Panc1 (cell line): ENCODE measurements at places on chromosomes 13 and 19.

DNA sequence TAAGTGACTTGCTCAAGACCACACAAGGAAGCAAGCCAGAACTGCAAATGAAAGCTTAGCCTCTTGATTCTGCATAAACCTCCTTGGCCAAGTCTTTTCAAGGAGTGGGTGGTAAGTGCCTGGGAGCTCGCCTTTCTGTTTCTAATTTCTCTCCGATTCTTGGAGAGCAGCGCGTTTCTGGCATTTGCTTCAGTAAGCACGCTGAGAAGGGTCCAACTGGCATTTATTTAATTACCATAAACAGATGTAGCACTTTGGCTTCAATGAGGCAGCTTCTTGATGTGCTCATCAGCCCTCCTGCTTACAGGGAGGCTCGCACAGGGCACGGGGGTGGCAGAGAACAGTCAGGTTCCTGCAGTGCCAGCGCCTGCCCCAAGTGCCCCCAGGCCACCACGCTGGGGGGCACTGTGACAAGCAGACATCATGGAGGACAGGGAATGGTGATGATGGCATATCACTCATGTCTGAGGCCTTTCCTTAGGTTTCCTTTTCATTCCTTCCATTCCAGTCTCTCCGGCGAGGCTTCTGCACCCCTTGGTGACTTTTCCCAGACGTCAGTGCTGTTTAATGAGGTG is 13.3 kb downstream of the SIAH3 start:
- no peak for DNase-seq

- DNase-seq: no peak
Measured at GRCh38 chr19:52494518-52494917, 33.0 kb upstream of the ZNF808 start.

DNA sequence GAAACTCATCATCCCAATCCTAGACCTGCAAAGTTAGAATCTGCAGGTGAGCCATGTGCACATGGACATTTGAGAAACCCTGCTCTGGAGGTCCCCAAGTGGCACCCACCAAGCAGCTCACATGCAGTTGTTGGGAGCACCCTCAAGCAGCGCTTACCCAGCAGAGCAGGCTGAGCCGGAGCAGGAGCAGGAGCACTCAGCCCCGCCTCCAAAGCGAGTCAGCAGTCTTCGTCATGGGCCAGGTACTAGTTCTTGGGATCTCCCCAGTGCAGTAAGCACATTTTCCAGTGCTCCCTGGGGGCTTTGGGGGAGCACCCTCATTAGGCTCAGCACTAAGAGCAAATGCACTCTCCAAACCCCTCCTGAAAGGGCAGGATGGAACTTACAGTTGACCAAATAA is 572.7 kb downstream of the IRS2 start:
- no peak for DNase-seq

- DNase-seq: no peak
Measured at GRCh38 chr19:17796013-17796837, 1.3 kb downstream of the B3GNT3 start.

GRCh38 chr13:36310417-36311108 is 12.9 kb upstream of the CCDC169 start:
- DNase-seq: no peak

GRCh38 chr13:49315036-49315565 is 67.4 kb downstream of the CDADC1 start:
- no peak for DNase-seq

GRCh38 chr13:49539313-49539712 is 43.6 kb downstream of the PHF11 start:
- no peak for DNase-seq

- DNase-seq: no peak
Measured at GRCh38 chr13:94956417-94957110, 244.2 kb upstream of the SOX21 start.

DNA sequence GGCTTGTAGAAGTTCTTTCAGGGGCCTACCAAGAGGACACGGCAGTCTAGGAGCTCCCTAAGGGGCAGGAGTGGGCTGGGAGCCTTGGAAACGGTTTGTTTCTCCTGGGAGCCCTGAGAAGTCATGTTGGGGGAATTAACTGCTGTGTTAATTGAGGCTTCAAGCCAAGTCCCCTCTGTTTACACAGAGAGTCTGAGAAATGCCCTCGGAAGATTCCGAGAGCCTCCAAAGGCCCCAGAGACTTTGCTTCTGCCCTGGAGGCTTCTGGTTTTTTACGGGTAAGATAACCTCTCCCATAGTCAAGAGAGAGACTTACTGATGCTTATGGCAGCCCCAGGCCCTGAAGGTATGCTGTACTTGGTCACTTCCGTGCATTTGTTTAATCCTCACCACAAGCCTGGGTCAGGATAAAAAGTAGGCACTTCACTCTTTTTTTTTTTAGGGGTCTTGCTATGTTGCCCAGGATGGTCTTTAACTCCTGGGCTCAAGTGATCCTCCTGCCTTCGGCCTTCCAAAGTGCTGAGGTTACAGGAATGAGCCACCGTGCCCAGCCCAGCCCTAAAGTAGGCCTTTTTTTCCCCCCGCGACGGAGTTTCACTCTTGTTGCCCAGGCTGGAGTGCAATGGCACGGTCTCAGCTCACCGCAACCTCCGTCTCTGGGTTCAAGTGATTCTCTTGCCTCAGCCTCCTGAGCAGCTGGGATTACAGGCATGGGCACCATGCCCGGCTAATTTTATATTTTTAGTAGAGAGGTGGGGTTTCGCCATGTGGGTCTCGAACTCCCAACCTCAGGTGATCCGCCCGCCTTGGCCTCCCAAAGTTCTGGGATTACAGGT is 15.2 kb downstream of the IER2 start:
- DNase-seq: no peak

- no peak for DNase-seq
Measured at GRCh38 chr19:8441725-8442544, 2.8 kb upstream of the HNRNPM start.

- DNase-seq: no peak
Measured at GRCh38 chr19:51686171-51686570, 7.0 kb upstream of the SPACA6 start.

DNA sequence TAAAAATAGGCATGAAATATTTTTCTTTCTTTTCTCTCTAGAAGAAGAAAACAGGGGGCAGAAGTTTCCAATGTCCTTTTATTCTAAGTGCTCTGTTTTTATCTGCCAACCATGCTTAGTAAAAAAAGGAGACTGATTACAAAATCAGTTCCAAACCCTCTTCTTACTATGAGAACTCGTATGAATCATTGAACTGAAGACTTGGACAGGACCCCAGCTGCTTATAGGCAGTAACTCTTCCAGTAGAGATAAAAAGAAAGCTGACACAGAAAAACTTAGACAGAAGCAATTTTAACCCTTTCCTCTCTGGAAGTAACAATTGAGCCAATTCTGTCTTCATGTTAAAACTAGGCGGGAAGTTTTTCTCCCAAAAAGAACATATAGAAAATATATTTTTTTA is 24.5 kb upstream of the FREM2 start:
- no peak for DNase-seq

DNA sequence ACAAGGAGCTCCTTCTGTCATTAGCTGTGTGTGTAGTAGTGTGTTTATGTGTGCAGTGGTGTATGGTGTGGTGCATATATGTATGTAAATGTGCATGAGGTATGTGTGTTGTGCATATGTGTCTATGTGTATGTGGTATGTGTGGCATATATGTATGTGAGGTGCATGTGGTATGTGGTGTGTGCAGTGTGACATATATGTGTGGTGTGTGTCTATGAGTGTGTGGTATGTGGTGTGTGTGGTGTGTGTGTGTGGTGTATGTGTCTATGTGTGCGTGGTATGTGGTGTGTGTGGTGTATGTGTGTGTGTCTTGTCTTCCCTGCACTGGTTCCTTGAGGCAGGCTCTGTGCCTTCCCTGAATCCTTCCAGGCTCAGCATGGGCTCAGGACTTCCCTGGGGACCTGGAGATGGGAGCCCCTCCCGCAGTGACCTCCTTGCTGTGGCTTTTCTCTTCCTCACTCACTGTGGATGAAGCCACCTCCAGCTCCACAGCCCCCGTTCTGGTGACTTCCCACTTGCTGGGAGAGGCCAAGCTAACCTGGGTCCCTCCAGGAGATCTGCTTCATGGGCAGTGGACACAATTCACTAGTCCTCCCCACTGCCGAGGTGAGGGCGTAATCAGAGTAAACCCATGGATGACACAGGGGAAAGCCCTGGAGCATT is 64.2 kb downstream of the CCDC70 start:
- no peak for DNase-seq
